ENCODE measurements at places on chromosomes 11 and 22. TPM values are rescaled to one million over a fixed set of nuclear protein-coding genes. Genes with fewer than 3 reads are reported as not detected.

The MAJIN gene
- polyA plus RNA-seq: not detected

DNA sequence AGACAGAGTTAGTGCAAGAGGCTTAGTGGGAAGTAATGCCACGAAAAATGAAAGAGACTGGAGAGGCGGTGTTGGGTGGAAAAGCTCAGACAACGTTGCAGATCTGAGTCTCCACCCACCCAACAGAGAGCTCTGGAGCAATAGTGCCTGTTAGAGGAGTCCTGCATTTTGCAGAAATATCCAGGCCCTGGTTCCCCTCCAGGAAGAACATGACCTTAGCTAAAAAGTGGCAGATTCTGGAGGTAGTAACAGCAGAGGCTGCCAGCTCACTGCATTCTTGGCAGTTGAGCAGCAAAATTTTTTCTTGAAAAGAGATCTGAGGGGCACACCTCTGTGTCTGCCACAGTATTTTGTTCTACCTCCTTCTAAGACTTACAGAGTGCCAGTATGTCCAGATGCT, 27.7 kb upstream of the BIRC3 start:
- peak overlapping the region; percentile 84 for H3K27ac ChIP-seq
- peaks cover 20% of the 10 kb centered on the region for H3K4me1 ChIP-seq
- no peak for DNase-seq
- no peaks in the 10 kb centered on the region for H3K27me3 ChIP-seq
- no peaks in the 10 kb centered on the region for H3K36me3 ChIP-seq

The LRRC32 gene
- 0.19 TPM for polyA plus RNA-seq

DNA sequence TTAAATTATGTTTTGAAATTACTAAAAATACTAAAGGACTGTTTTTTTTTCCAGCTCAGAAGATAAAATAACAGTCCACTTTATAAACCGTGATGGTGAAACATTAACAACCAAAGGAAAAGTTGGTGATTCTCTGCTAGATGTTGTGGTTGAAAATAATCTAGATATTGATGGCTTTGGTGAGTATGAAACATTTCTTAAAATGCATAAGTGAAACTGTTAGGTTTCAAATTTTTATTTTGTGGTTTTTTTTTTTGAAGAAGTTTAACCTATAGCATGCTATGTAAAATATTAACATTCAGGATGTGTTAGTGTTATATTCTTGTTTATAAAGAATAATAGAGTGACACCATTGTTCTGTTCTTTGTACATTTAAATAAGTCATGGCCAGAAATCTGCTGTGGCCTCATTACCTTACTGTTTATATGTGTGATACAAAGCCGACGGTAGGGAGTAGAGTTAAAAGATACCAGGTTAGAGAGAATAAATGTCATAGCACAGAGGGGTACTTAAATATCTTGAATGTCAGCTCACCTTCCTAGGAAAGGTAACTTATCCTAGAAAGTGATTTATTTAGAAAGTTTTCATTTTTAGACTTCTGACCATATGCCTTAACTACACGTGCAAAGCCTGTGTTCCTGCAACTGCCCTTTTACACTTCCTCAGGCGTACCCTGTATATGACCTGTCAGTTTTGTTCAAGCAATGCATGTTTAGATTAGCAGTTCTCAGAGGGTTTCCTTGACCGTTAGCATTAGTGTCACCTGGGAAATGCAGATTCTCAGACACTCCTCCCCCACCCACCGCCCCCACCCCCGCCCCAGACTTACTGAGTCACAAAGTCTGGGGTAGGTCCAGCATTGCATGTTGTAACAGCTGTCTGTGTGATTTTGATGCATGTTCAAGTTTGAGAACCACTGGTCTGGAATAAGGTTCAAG, 6.3 kb downstream of the FDX1 start:
- no peaks in the 10 kb centered on the region for H3K27me3 ChIP-seq
- no peak overlapping the region for H3K27ac ChIP-seq

DNA sequence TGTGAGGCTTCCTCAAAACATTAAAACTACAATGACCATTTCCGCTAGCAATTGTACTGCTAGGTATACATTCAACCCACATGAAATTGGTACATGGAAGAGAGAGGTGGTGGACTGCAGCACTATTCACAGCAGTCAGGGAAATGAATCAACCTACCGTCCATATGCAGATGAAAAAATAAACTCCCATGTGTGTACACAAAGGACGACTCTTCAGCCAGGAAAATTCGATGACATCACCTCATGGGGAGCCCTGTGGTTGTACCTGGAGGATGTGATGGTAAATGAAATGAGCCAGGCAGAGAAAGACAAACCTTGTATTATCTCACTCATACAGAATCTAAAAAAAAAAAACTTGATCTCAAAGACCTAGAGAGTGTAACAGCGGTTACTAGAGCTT, 23.3 kb downstream of the RFPL3 start:
- H3K4me1 ChIP-seq: no peaks in the 10 kb centered on the region
- no peaks in the 10 kb centered on the region for H3K27me3 ChIP-seq
- no peak for DNase-seq
- H3K27ac ChIP-seq: no peak overlapping the region

DNA sequence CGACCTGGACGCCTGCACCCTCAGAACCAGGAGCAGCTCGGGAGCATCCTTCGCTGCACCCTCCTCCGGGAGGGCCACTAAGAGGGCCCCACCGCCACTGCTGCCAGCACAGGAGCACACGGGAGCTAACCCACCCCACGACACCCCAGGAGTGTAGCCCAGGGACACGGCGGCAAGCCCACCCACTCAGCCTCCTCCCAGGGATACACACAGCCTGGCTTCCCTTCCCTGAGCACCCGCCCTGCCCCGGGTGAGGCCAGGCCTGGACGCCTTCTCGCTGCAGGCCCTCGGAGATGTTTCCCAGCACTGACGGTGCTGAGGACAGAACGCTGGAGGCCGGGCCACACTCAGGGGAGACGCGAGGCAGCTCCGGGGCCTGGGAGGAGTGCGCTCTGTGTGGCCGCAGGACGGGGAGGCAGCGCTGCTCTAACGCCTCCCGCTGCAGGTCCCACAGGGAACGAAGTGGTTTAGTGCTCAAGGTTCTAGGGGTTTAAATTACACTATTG, 190.4 kb downstream of the BRD1 start:
- H3K27me3 ChIP-seq: no peaks in the 10 kb centered on the region
- H3K4me3 ChIP-seq: no peak overlapping the region
- DNase-seq: no peak
- H3K27ac ChIP-seq: no peak overlapping the region
- no peaks in the 10 kb centered on the region for H3K4me1 ChIP-seq
- H3K36me3 ChIP-seq: no peaks in the 10 kb centered on the region

DNA sequence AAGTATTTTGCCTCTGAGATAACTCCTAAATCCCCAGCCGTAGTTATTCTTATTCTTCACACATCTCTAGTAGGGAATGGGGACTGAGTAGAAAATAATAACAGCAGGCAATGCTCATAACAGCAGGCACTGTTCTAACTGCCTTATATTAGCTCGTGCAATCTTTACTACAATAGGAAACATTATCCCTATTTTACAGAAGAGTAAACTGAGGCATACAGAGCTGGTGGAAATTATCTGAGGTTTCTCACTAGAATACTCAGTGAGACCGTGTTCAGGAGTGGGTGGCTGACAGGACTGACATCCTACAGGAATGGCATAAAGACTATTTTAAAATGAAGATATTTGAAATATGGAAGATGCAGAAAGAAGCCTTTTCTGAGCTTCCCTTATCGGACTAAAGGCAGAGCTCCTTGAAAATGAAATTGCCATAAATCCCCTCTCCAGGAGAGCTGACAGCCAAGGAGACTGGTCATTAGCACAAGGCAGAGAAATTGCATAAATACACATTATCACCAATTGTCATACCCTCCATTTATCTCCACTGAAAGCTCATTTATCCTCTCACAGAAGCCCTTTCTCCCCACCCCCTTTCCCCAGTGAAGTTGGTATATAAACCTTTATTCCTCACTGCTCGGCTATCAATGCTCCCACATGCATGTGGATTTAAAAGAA, 93.9 kb downstream of the RASSF10 start:
- no peaks in the 10 kb centered on the region for H3K36me3 ChIP-seq
- peaks cover 9% of the 10 kb centered on the region for H3K27me3 ChIP-seq
- no peak overlapping the region for H3K4me3 ChIP-seq
- no peaks in the 10 kb centered on the region for H3K4me1 ChIP-seq
- no peak for DNase-seq

DNA sequence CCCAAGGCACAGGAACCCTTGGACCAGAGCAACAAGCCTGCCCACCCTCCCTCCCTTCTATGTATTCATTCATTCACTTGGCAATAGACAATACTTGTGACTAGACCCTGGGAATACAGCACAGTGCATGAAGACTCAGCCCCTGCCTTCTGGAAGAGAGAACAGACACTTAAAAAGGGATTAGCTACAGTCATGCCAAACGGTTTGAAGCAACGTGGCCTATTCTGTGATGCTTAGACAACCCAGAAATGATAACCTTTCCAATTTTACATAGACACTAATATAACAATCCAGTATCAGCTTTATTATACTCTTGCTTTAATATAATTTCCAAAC, 52.6 kb downstream of the KREMEN1 start:
- H3K4me1 ChIP-seq: no peaks in the 10 kb centered on the region
- H3K27me3 ChIP-seq: no peaks in the 10 kb centered on the region
- H3K4me3 ChIP-seq: no peak overlapping the region
- no peak for DNase-seq
- H3K27ac ChIP-seq: no peak overlapping the region

GRCh38 chr22:43163241-43163795, 12.0 kb downstream of the TSPO start:
- H3K4me1 ChIP-seq: no peaks in the 10 kb centered on the region
- no peak for DNase-seq
- no peak overlapping the region for H3K4me3 ChIP-seq
- H3K27ac ChIP-seq: no peak overlapping the region
- H3K36me3 ChIP-seq: no peaks in the 10 kb centered on the region
- H3K27me3 ChIP-seq: no peaks in the 10 kb centered on the region

The SHANK3 gene
- 0.88 TPM for polyA plus RNA-seq

DNA sequence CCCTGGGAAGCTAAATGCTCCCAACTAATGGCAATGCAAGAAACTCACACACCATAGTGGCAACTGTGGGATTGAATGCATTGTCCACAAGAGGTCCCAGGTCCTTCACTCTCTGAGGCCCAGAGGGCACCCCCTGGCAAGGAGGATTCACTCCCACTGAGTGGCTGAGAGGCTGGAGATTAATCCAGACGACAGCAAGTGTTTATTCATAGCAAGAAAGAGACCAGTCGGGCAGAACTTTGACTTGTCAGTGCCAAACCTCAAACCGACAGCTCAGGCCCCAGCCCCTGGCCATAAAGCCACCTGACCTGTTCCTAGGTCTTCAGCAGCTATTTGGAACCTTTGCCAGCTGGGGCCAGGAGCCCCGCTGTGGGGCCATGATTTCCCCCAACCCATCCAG, 54.5 kb upstream of the MPEG1 start:
- no peaks in the 10 kb centered on the region for H3K4me1 ChIP-seq
- no peak for DNase-seq
- H3K36me3 ChIP-seq: no peaks in the 10 kb centered on the region
- no peak overlapping the region for H3K4me3 ChIP-seq
- H3K27ac ChIP-seq: no peak overlapping the region

GRCh38 chr11:44733877-44734276, 7.1 kb downstream of the TSPAN18 start:
- H3K4me1 ChIP-seq: peaks cover 59% of the 10 kb centered on the region
- H3K4me3 ChIP-seq: no peak overlapping the region
- H3K27me3 ChIP-seq: peaks cover 12% of the 10 kb centered on the region
- H3K27ac ChIP-seq: no peak overlapping the region
- no peaks in the 10 kb centered on the region for H3K36me3 ChIP-seq

DNA sequence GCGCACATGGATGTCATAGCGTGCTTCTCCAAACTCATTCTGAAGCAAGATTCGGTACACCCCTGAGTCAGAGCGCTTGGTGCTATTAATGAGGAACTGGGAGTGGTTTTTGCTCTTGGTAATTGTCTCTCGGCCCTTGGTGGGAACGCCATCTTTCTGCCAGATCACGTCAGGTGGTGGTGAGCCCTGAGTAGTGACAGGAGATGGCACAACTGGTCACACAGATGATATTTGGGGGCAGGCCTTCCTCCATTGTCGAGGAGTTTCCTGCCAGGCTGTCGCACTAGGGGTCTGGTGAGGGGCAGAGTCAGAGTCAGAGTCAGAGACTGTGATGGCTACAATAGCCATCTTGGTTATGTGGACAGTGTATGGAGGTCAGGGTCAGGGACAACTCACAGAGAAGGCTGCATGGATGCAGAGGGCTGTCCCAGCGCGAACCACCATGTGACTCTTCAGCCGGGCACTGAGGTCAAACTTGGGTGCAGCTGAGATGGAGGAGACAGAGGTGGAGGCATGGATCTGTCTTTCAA, 9.3 kb downstream of the TMEM86A start:
- H3K4me1 ChIP-seq: no peaks in the 10 kb centered on the region
- peaks cover 9% of the 10 kb centered on the region for H3K27me3 ChIP-seq
- H3K36me3 ChIP-seq: no peaks in the 10 kb centered on the region
- H3K27ac ChIP-seq: no peak overlapping the region
- H3K4me3 ChIP-seq: no peak overlapping the region

DNA sequence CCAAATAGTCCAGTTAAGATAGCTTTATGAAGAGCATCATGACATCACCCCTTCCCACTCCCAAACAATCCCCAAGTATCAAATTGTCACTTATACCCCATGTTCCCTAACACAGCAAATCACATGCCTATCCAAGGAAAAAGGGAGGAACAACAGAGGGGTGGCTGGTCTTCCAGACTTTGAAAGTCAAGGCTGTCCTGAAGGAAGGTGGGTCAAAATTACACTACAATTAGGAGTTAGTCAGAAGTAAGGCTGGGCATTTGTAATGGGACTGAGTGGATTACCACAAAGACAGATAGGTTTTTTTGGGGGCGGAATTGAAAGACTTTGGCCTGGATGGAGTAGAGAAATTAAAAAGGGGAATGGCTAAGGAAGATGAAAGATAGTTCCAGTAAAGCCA, 5.9 kb downstream of the PRAME start:
- H3K4me1 ChIP-seq: no peaks in the 10 kb centered on the region
- peaks cover 69% of the 10 kb centered on the region for H3K36me3 ChIP-seq
- no peaks in the 10 kb centered on the region for H3K27me3 ChIP-seq

- H3K36me3 ChIP-seq: peaks cover 28% of the 10 kb centered on the region
- H3K4me1 ChIP-seq: no peaks in the 10 kb centered on the region
- no peaks in the 10 kb centered on the region for H3K27me3 ChIP-seq
These were observed 11.5 kb upstream of the TPP1 start for GRCh38 chr11:6630632-6631291.

The XKR3 gene
- not detected for polyA plus RNA-seq

DNA sequence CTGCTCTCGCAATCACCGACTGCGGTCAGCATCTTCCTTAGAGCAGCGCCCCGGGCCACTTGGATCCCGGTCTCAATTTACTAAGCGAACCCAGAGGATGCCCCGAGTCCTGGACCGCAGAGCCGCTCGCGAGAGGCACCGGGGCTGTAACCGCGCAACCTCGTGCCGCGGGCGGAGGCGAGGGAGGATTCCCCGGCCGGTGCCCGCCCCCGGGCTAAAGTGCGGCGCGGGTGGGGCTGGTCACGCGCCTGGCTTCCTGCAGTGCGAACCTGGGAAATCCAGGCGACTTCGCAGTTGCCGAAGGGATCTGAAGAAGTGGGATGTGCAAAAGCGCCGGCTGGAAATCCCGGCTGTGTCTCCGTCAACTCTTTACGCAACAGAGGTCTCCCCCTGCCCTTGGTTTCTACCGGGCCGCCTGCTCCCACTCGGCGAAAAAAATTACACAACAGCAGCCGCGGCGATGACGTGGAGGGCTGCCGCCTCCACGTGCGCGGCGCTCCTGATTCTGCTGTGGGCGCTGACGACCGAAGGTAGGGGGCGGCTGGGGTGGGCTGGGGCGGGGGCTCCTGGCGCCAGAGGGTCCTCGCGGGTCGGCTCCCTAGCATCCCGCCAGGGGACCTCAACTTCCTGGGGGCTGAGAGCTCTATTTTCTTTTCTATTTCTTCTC, at the start of gene NCR3LG1:
Gene NCR3LG1, plus strand, starts transcription at position 291 of the 667 bp plus-strand sequence. Its CDS starts 170 bp downstream, at position 461.
- no peak within 1 kb of the TSS for H3K27ac ChIP-seq
- peak within 1 kb of the TSS; percentile 64 for H3K4me3 ChIP-seq

Measured in SK-N-SH (cell line).